ENCODE measurements at places on chromosomes 5 and 9. TPM values are rescaled to one million over a fixed set of nuclear protein-coding genes. Genes with fewer than 3 reads are reported as not detected.

LCN9 gene
- not detected for total RNA-seq

IARS1 gene
- 110 TPM for total RNA-seq

SLC6A3 gene
- total RNA-seq: 0.07 TPM

LRRC19 gene
- total RNA-seq: not detected

PCDHA9 gene
- not detected for total RNA-seq

CYLC2 gene
- not detected for total RNA-seq

DNM1 gene
- 82.3 TPM for total RNA-seq

TEX48 gene
- not detected for total RNA-seq

EDIL3 gene
- 0.15 TPM for total RNA-seq

CD72 gene
- total RNA-seq: 0.08 TPM

SLCO4C1 gene
- not detected for total RNA-seq

LIFR gene
- 4.9 TPM for total RNA-seq

PRRT1B gene
- 0.80 TPM for total RNA-seq

MUSK gene
- total RNA-seq: not detected

HMMR gene
- 26.7 TPM for total RNA-seq

TRIO gene
- 115 TPM for total RNA-seq

EMB gene
- 5.4 TPM for total RNA-seq

CCDC180 gene
- total RNA-seq: 0.86 TPM

HMCN2 gene
- 0.04 TPM for total RNA-seq

RFX3 gene
- 1.9 TPM for total RNA-seq

SARDH gene
- 0.09 TPM for total RNA-seq

COL5A1 gene
- 33.0 TPM for total RNA-seq

TRAF1 gene
- total RNA-seq: 8.1 TPM
